ENCODE measurements at places on chromosomes 3 and 15. TPM values are rescaled to one million over a fixed set of nuclear protein-coding genes. Genes with fewer than 3 reads are reported as not detected.

Gene EHD4
- total RNA-seq, result 43.6 TPM

Gene DGKG
- 0.39 TPM for total RNA-seq

Gene UBP1
- 53.2 TPM for total RNA-seq

GRCh38 chr3:141303481-141304223 is 64.7 kb upstream of the ZBTB38 start:
- no peaks in the 10 kb centered on the region for H3K36me3 ChIP-seq
- no peak overlapping the region for H3K27ac ChIP-seq
- H3K4me1 ChIP-seq, result peaks cover 44% of the 10 kb centered on the region
- DNase-seq, result peak; percentile 56

DNA sequence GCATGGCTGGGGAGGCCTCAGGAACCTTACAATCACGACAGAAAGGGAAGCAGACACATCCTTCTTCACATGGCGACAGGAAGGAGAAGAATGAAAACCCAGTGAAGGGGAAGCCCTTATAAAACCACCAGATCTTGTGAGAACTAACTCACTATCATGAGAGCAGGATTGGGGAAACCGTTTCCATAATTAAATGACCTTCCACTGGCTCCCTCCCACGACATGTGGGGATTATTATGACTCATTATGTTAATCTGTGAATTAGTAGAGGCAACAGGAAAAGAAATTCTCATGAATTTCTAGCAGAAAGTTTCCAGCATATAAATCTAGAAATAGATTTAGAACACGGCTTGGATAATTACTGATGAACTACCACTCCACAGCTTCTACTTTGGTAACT is 937.3 kb downstream of the ROBO1 start:
- no peak for DNase-seq
- H3K27ac ChIP-seq, result no peak overlapping the region
- H3K4me3 ChIP-seq, result no peak overlapping the region
- no peaks in the 10 kb centered on the region for H3K36me3 ChIP-seq

Gene ABHD10
- total RNA-seq, result 84.2 TPM

DNA sequence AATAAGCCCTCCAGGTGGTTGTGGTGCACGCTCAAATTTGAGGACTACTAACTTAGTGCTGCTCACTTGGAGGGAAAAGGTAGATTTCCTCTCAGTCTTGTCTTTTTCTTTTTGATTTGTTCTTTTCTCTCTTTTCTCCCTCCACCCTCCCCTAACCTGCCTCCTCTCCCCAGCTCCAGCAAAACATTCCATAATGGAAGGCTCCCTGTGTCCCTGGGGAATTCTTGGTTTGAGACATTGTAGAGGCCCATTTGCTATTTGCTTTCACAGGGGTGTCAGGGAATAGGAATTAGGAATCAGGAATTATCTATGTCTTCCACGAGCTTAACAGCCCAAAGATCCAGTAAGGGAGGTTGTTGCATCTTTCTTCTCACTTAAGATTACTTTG is 136.8 kb upstream of the UMPS start:
- peak overlapping the region; percentile 60 for H3K27ac ChIP-seq
- H3K4me1 ChIP-seq, result peaks cover 26% of the 10 kb centered on the region
- no peak overlapping the region for H3K4me3 ChIP-seq
- H3K36me3 ChIP-seq, result no peaks in the 10 kb centered on the region

Gene SH3GL3
- total RNA-seq, result not detected

Data from activated CD4-positive, alpha-beta memory T cell treated with anti-CD3 and anti-CD28 coated beads for 36 hours (primary cell).